Natural killer cell (primary cell): ENCODE measurements at places on chromosomes 7 and 10.

GRCh38 chr7:54792383-54792782 lies 33.4 kb upstream of the SEC61G start:
- no peak for DNase-seq

DNA sequence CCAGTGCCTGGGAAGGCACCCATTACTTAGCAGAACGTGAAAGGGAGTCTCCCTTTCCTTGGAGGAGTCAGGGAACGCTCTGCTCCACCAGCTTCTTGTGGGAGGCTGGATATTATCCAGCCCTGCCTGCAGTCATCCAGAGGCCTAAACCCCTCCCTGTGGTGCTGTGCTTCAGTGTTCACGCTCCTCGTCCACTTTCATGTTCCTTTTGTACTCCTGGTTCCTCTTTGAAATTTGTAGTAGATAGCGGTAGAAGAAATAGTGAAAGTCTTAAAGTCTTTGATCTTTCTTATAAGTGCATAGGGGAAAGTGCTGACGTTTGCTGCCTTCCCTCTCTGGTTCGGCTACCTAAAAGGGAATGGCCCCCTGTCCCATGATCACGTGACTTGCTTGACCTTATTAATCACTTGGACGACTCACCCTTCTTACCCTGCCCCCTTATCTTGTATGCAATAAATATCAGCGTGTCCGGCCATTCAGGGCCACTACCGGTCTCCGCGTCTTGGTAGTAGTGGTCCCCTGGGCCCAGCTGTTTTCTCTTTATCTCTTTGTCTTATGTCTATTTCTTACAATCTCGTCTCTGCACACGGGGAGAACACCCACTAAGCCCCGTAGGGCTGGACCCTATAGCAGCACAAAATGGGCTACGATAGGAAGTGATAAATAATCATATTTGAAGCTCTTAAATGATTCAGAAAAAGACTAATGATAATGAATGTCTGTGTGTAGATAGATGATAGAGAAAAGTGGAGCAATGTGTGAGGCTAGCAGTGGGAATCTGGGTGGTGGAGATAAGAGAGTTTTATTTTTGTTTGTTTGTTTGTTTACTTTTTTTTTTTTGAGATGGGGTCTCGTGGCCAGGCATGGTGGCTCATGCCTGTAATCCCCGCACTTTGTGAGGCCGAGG lies 5.8 kb upstream of the ESYT2 start:
- no peak for DNase-seq

DNA sequence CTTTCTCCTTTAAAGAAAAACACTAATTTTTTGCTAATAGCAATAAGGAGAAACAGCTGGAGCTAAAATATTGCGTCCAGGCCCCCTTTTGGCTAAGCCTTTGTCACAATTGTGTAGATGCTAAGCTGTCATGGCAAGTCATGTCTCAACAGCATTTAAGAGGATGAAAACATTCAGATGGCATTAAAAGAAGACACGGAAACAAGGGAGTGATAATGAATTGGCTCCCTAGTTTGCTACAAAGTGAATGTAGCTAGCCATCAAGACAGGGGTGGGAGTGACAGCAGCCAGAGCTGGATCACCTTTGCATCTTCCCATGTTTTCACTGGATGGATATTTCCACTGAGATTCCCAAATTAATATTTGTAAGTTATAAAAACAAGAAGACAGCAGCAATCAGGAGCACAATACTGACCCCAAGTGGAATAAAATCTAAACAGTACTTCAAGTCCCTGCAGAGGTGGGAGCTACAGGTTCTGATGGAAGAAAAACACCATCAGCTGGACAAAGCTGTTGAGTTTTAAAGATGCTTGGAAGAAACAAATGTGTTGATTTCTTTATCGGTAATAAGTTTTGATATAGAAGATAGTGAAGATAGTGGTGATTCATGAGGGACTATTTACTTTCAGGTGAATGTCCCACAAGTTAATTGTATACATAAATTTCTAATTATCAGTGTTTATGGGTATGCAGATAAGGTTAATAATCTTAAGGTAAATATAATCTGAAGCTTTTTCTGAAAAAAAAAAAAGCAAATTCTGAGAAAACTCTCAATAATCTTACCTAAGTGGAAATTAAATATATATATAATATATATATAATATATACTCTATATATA lies 129.4 kb downstream of the SLC16A9 start:
- no peak for DNase-seq

DNA sequence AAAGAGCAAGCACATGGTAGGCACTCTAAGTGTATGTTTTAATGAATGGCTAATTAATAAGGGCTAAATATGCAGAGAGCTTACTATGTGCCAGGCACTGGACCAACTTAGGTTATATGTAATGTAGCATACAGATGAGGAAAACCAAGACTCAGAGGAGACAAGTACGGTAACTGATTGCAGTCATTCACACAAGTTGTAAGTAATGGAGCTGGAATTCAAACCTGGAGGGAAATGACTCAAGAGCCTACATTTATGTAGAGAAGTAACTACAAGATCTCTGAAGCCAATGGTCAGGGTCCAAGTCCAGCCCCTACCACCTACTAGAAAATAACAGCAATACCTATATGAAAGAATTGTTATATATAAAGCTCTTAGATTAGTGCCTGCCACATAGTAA lies 97.3 kb upstream of the KCNIP2 start:
- no peak for DNase-seq

- no peak for DNase-seq
These were observed 635.8 kb downstream of the PARD3 start for GRCh38 chr10:34179280-34179679.

GRCh38 chr10:99276848-99277486 lies 41.3 kb upstream of the HPSE2 start:
- no peak for DNase-seq

GRCh38 chr7:129089521-129090212 lies 34.8 kb upstream of the TNPO3 start:
- DNase-seq = no peak

DNA sequence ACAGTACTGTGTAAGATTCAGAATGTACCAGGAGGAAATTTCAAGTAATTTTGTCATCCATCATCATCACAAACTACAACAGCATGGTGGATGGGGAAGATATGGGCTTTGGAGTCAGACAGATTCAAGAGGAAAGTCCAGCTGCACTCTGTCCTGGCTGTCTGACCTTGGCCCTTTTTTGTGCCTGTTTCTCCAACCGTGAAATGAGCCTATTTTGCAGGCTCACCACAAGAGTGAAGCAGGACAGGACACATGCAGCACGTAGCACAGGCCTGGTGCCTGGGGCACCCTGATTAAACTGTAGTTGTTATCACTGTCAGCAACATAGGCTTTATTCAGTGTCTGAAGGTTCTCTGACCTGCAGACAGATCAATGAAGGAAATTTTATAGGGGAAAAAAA lies 37.6 kb downstream of the RHOBTB1 start:
- DNase-seq = no peak

GRCh38 chr7:20439416-20440185 lies 108.9 kb downstream of the ITGB8 start:
- DNase-seq = no peak

DNA sequence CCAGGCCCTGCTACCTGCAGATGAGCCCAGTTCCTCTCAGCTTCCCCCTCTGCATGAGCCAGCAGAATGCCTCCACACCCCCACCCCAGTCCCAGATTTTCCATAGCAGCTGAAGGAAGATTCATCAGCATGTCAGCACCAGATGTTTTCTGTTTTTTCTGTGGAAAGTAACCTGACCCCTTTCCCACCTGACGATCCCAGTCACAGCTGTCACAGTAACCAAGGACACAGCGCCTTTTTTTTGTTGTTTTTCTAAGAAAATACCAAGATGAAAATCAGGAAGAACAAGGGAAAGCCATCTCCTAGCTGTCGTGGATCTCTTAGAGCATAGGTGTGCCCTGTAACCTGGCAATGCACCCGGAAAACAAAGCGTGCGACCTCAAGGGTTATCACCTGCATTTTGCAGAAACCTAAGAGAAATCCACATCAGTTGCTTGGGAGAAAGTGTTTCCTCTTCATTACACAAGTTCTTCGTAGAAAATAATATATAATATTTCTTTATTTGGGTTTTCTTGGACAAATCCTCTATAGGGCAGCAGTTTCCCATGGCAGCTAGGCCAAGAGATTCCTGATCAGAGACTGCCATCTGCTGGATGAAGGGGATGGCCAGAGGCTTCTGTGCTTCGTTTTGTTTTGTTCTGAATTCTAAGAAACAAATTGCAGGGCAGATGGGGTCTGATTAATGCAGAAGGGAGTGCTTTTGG lies 401.9 kb downstream of the TNS3 start:
- DNase-seq = peak; percentile 15

GRCh38 chr10:101214446-101215396 lies 14.5 kb downstream of the LBX1 start:
- peak; percentile 64 for DNase-seq

DNA sequence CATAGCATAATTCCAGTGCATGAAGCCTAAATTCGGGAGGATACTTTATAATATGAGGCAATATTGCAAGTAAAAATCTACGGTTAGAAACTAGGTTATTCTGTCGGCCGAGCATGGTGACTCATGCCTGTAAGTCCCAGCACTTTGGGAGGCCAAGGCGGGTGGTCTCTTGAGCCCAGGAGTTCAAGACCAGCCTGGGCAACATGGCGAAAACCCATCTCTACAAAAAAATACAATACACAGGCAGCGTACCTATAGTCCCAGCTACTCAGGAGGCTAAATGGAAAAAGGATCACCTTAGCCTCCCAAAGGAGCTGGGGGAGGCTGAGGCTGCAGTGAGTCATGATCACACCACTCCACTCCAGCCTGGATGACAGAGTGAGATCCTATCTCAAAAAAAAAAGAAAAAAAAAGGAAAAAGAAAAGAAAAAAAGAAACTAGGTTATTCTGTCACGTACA lies 14.2 kb downstream of the SKAP2 start:
- no peak for DNase-seq

- DNase-seq = no peak
These were observed 60.1 kb upstream of the CAPZA2 start for GRCh38 chr7:116802144-116802745.

- DNase-seq = no peak
These were observed 298.5 kb upstream of the FOXK1 start for GRCh38 chr7:4383584-4383983.

- no peak for DNase-seq
These were observed 1.5 kb upstream of the DHX32 start for GRCh38 chr10:125882596-125882995.

- DNase-seq = no peak
These were observed 220.1 kb downstream of the TNS3 start for GRCh38 chr7:47361746-47362215.

- no peak for DNase-seq
These were observed at the start of gene SLC18A2 for GRCh38 chr10:117240621-117241529. SLC18A2 (plus strand) TSS chr10:117241114; CDS start chr10:117241694, 580 bp downstream.

- no peak for DNase-seq
These were observed 38.0 kb upstream of the TARP start for GRCh38 chr7:38311329-38311937.

- DNase-seq = no peak
These were observed 70.1 kb downstream of the RNF133 start for GRCh38 chr7:122628651-122629411.

GRCh38 chr10:95462740-95463667 lies 98.2 kb downstream of the SORBS1 start:
- DNase-seq = no peak

GRCh38 chr10:126017961-126018560 lies 121.7 kb downstream of the FANK1 start:
- no peak for DNase-seq

GRCh38 chr10:46226232-46226631 lies 60.6 kb upstream of the ANTXRL start:
- DNase-seq = no peak

GRCh38 chr7:106089647-106090046 lies 22.5 kb downstream of the SYPL1 start:
- DNase-seq = no peak

GRCh38 chr7:123972045-123972444 lies 47.0 kb downstream of the SPAM1 start:
- no peak for DNase-seq

- no peak for DNase-seq
These were observed 36.6 kb upstream of the ZNRF2 start for GRCh38 chr7:30247541-30248401.

DNA sequence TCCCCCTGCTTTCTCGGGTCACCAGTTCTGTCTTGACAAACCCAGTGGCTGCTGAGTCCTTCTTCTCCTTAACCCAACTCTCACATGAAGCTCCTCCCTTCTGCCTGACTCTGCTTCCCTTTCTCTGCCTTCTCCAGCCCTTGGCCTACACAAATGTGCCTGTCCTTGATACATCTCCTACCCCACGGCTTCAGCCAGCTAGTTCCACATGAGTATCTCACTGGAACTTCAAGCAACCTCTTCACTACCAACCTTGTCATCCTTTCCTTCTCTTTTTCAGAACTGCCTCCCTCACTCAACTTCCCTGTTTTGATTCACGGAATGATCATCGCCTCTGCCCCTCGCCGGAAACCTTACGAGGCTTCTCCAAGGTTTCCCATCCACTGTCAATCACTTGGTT lies 55.9 kb downstream of the PDIA4 start:
- DNase-seq = no peak

- no peak for DNase-seq
These were observed 66.2 kb downstream of the SLC29A4 start for GRCh38 chr7:5349005-5349380.

GRCh38 chr7:74104702-74105101 lies 21.1 kb downstream of the LIMK1 start:
- no peak for DNase-seq

DNA sequence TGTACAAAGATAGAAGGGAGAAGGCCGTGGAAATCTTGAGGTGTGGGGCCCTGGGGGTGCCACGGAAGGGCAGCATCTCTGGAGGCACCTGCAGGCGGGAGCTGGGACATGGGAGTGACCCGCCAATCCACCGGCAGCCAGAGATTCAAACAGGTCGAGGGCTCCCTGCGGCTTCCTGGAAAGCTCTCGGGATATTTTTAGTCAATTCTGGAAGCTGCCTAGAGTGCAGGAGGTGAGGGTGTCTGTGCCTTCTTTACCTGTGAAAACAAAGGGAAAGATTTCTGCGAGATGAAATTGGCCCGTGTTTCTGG lies 16.6 kb downstream of the MNX1 start:
- DNase-seq = no peak

DNA sequence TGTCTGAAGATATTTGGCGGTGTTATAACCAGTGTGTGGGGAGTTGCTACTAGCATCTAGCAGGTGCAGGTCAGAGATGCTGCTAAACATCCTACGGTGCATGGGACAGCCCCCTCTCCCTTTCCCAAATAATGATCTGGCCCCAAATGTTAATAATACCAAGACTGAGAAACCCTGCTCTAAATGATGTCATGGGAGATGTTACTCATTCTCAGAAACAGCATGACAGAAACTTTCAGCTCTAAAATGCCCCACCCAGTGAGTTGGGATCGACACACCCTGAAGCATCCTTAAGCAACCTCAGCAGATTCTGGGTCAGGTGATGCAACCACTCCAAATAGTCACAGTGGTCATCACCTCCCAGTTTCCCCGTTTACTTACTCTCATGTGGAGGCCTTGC lies 108.8 kb upstream of the MPP7 start:
- DNase-seq = no peak
